Activated CD4-positive, alpha-beta T cell treated with anti-CD3 and anti-CD28 coated beads, Interleukin-2, amount 10 ng/mL, durations not matched to agents 7 days and 5 days (primary cell): ENCODE measurements at places on chromosomes 2 and 18.

- DNase-seq, result no peak
Measured at GRCh38 chr2:226064932-226065570, 665.5 kb downstream of the NYAP2 start.

GRCh38 chr2:100641125-100641435, 78.3 kb downstream of the PDCL3 start:
- no peak for DNase-seq

DNA sequence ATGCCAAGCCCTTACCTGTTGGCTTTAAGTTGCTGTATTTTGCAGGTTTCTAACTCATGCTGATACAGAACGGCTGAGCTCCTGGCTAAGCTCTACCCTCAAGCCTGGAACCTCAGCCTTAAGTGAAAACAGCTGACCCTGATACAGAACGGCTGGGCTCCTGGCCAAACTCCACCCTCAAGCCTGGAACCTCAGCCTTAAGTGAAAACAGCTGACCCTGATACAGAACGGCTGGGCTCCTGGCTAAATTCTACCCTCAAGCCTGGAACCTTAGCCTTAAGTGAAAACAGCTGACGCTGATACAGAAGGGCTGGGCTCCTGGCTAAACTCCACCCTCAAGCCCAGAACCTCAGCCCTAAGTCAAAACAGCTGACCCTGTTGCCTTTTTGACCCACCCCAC, 17.6 kb upstream of the DNER start:
- DNase-seq, result no peak

DNA sequence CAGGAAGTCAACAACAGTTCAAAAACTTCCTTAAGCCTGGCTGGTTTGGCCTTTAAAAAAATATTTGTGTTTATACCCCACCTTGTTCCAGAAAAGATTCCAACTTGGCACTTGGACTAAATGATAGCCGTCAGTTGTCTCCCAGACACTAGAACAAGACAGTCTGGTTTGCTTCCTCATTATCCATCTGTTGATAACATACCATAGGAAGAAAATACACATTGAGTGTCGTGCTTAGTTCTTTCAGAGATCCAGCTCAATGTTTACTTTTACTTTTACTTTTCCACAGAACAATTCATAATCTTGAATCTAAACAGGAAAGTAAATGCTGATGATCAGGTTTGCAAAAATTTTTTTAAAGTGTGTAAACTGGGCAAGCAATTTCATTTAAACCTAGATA, 2.4 kb upstream of the VPS54 start:
- no peak for DNase-seq

DNA sequence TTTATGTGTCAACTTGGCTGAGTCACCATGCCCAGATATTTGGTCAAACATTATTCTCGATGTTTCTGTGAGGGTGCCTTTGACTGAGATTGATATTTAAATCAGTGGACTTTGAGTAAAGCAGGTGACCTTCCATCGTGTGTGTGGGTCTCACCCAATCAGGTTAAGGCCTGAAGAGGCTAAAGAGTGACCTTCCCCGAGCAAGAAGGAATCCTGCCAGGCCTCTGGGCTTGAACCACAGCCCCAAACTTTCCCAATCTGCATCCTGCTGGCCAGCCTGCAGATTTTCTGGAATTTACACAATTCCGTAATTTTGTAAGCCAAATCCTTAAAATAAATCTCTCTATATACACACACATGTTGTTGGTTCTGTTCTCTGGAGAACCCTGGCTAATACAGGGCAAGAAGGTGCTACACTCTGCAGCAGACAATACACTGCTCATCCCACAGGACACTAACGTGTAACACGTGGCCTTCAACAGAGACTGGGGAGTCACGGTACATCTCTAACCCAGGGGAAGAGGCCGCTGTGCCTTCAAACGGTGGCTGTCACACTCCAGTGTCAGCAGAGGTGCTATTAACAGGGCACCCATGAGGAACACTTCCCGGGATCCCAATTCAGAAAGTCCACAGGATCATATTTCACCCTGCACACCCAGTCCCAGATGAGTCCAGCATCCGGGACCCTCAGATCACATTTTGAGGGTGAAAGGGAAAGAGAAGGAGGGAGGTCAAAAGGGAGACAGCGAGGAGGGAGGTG, 113.1 kb upstream of the ID2 start:
- no peak for DNase-seq

- no peak for DNase-seq
Measured at GRCh38 chr2:128721096-128721495, 402.4 kb upstream of the HS6ST1 start.
